ENCODE measurements at places on chromosomes 3 and 15.

DNA sequence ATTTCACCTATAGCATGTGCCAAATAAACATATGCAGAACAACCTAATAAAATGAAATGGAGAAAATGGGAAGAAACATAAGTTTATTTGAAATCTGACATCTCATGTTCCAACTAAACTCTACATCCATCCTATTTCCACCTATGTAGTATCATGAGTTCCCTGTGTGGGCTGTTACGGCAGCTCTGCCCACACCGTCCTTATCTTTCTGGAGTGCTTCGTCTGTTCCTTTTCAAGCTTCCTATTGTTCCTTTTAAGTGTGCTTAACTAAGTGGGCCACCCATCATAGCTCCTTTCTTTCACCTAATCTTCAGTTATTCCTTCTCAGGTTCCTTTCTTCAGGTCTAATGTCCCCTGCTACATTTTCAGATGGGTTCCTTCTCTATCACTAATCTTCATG is 17.3 kb downstream of the RYR3 start:
- DNase-seq: no peak

- no peak for DNase-seq
These were observed 225.9 kb downstream of the OXSM start for GRCh38 chr3:26015752-26016151.

DNA sequence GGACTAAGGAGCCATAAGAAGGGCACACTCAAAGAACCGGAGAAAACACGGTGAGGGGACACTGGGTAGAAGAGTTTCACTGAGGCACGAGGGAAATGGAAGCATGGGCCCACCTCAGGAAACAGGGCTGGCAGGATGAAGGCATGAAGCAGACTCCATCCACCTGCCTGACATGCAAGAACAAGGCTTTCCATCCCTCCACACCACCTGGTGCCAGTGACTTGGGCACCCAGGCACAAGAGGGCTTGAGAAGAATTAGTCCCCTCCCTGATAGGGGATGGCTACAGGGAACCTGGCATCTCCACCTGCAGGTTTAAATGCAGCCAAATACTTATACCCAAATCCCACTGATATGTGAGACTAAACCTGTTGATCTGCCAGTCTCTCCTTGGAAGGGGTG is 38.9 kb upstream of the PPP2R3A start:
- no peak for DNase-seq

GRCh38 chr15:43880406-43881194 is 53.8 kb downstream of the WDR76 start:
- no peak for DNase-seq

DNA sequence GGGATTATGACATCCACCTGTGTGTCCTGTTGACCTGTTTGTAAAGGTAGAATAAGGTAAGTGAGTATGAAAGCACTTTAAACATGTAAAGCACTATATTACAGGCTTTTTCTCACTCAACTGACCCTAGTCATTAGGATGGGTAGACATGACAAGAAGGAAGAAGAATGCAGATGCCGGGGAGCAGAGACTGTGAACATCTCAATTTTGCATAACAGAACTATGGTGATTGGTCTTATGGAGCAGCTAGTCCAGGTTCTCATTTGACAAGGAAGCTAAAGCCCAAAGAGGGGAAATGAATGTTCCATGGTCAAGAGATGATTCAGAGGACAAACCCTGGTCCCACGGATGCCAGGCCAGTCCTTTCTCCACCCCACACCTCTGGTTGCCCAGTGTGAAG is 200.1 kb upstream of the BCL6 start:
- DNase-seq: no peak

DNA sequence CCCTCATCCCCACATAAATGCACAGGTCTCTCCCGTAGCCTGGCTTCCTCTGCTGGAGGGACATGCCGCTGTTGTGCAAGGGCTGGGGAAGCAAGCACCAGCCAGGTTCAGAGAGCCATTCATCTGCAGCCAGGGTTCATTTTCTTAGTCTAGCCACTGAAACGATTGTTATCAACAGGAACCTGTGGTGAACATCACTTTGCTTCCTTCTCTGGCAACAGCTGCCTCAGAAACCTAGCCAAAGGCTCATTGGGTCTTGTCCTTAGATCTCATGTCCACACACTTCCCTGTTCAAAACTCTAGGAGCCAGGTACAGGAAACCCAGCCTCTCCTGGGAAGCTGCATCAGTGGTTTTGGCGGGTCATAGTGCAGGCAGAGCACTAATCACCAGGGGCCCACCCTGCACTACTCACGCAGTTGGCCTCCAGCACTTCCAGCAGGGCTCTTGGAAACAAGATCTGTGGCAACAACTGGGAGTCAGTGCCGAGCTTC is 47.0 kb downstream of the OXNAD1 start:
- peak; percentile 34 for DNase-seq

DNA sequence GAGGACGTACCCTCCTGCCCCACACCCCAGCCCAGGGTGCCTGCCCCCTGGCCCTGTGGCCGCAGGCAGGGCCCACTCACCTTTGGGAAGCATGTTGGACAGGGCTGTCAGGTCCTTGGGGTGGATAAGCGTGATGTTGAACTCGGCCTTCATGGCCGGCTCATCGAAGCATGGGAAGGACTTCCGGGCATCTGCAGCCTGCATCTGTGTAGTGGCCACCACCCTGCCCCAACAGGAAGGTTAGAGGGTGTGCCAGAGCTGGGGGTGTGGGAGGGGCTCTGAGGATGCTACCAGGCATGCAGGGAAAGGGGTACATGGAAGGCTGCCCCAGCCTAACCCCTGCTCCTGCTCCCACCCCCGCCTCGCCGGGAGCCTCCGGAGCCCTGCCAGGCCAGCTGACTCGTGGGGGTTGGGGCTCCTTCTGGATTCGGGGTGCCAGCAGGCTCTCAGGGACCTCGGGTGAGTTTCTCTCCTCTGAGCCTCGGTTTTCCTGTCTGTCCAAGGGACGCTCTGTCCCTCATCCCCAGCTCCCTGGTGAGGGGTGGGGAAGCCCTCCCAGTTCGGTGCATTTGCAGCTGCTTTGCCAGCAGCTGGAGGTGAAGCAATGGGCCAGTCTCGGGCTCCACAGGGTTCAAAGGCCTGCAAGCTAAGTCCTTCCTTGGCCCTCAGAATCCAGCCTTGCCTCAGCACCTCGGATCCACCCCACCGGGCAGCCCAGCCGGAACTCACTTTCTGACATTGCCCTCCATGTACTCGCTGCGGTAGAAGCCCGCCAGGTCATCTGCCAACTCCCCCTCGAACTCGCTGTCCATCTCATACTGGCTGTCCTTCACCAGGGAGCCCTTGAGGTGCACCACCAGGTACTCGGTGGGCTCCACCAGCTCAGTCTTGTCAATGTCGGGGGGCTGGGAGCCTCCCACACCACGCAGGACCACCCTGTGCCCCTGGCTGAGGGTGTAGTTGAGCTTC is 9.1 kb downstream of the ANPEP start:
- no peak for DNase-seq

- peak; percentile 60 for DNase-seq
These were observed 44.5 kb downstream of the NOX5 start for GRCh38 chr15:69058830-69059556.

GRCh38 chr3:62622553-62623174 is 249.3 kb upstream of the FEZF2 start:
- no peak for DNase-seq

DNA sequence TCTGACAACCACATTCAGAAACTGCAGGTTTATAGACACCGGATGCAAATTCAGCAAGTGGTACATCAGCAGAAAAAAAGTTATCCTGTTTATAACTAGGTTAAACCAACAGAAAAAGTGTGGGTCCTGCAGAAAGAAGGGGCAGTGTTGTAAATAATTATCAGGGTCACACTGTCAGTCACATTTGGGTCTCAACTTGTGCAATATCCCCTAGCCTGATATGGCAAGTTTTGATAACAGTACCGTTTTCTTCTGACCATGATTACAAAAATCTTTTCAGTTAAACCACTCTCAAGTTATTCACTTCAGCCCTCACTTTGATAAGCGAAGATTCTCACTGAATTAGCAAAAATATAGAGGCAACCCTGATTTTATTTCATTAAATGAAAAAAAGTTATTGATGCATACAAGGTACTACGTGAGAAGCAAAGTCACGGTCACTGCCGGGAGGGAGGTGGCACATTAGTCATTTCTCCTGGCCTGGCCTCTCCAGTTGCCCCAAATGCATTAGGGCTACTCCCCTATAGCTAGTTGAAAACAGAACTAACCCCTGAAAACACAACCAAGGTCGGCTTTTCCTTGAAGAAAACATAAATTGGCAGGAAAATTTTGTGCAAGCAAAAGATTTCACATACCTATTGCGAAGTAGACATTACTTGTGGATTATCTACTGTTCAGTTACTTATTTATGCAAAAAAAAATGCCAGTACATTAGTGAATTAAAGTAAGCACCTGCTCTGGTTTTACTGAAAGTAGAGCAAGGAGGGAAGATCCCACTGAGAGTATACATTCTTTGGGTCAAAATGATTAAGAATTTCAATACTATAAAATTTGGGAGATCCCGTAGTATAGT is 28.6 kb downstream of the IL5RA start:
- no peak for DNase-seq

DNA sequence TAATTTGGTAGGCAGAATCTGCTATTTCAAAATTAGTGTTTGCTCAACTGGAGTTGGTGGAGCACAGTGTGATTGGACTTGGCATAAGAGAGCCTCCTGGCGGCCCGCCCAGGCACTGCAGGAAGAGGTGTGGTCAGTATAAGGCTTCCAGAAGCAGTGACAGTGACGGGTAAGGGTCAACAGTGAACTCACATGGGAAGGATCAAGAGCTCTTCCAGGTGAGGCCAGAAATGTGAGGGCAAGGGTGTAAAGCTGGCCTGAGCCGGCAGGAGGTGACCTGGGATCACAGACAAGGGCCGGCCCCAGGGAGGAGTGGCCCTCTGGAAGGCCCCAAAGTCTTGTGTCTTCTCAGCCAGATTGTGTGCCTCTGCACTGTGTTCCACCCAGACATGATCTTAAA is 93.2 kb upstream of the RNF7 start:
- DNase-seq: peak; percentile 62

DNA sequence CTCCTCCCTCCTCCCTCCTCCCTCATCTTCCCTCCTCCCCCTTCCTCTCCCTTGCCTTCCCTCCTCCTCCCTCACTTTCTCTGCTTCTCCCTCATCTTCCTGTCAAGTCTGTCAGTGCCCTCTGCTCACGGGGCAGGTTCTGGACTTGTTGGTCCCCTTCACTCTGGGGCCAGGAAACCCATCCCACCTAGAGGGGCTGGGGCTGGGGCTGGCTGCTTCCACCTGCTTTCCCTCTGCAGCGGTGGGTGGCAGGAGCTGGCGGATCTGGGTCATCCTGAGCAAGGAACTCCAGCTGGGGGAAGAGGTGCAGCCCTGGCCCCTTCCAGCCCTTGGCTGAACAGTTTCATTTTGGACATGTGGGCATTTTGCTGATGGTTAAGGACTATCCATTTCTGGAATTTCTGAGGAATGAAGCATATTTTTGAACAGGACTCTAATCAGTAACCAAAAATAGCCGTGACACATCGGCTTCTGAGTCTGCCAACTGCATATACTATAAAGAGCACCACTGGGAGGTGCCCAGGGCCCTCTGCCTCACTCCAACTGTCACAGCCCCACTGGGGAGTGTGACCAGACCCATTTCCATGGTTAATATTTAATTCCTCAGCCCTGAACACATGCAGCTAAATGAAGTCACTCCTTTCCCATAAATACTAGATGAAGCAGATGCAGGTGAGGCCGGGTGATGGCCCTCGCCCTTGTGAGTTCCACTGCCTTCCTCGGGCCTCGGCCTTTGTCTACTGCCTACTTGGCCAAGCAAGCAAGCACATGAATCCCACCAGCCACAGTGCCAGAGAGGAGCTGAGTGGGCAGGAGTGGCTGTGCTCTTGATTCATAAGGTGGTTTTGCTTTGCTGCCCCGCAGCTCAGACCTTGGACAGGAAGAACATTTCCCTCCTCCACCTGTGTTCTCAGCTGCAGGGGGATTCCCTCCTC is 39.8 kb downstream of the CHDH start:
- no peak for DNase-seq

- DNase-seq: no peak
These were observed 60.0 kb downstream of the NR1I2 start for GRCh38 chr3:119841808-119842471.

- no peak for DNase-seq
These were observed 91.1 kb downstream of the TOP2B start for GRCh38 chr3:25573386-25574171.

- no peak for DNase-seq
These were observed 462.1 kb upstream of the ADAMTS9 start for GRCh38 chr3:65149877-65150276.

GRCh38 chr3:132399054-132399929 is 18.0 kb upstream of the DNAJC13 start:
- no peak for DNase-seq

- DNase-seq: no peak
These were observed 2.4 kb downstream of the MB21D2 start for GRCh38 chr3:192915304-192915703.

GRCh38 chr15:62035256-62035924 is 24.9 kb downstream of the VPS13C start:
- DNase-seq: no peak

GRCh38 chr3:12611117-12611516 is 52.8 kb downstream of the RAF1 start:
- DNase-seq: no peak

GRCh38 chr15:38878026-38878425 is 313.4 kb upstream of the RASGRP1 start:
- no peak for DNase-seq

DNA sequence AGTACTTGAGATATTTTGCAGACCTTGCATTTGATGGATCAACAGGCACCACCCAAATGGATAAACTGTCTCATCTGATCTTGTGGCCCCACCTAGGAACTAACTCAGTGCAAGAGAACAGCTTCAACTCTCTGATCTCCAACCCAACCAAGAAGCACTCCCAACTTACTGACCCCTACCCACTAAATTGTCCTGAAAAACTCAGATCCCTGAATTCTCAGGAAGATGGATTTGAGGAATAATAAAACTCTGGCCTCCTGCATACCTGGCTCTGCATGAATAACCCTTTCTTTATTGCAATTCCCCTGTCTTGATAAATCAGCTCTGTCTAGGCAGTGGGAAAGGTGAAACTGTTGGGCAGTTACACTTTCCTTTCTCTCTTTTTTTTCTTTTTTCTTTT is 247.9 kb downstream of the ZPLD1 start:
- no peak for DNase-seq

- no peak for DNase-seq
These were observed 14.8 kb downstream of the MCM2 start for GRCh38 chr3:127612966-127613365.

GRCh38 chr3:117434661-117435412 is 725.3 kb downstream of the TUSC7 start:
- no peak for DNase-seq

GRCh38 chr15:39887832-39888231 is 32.2 kb downstream of the GPR176 start:
- DNase-seq: no peak

- no peak for DNase-seq
These were observed 469.1 kb upstream of the ARHGEF26 start for GRCh38 chr3:153652076-153652475.

GRCh38 chr3:88000853-88001252 is 58.0 kb downstream of the CGGBP1 start:
- peak; percentile 23 for DNase-seq

DNA sequence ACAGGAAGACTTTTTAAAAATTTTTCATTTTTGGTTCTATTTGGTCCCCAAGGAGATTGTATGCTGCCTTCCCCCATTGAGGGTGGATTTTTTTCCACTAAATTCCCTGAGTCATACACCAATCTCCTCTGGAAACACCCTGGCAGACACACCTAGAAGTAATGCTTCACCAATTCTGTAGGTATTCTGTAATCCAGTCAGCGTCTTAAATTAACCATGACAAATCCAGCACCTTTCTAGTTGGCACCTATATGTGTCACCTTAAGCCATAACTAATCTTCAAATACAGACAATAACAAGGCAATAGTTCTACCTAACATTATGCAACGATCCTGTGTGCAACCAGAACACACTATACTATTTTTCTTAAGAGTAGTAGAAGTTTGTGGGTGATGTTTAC is 459.1 kb upstream of the NDN start:
- DNase-seq: no peak

Measured in activated naive CD8-positive, alpha-beta T cell treated with anti-CD3 and anti-CD28 coated beads for 36 hours (primary cell).